ENCODE measurements at places on chromosomes 11 and 22. TPM values are rescaled to one million over a fixed set of nuclear protein-coding genes. Genes with fewer than 3 reads are reported as not detected.

COX8A gene
- polyA plus RNA-seq: 2,481 TPM

TRPM5 gene
- polyA plus RNA-seq: not detected

CLCF1 gene
- polyA plus RNA-seq: 12.3 TPM

DNA sequence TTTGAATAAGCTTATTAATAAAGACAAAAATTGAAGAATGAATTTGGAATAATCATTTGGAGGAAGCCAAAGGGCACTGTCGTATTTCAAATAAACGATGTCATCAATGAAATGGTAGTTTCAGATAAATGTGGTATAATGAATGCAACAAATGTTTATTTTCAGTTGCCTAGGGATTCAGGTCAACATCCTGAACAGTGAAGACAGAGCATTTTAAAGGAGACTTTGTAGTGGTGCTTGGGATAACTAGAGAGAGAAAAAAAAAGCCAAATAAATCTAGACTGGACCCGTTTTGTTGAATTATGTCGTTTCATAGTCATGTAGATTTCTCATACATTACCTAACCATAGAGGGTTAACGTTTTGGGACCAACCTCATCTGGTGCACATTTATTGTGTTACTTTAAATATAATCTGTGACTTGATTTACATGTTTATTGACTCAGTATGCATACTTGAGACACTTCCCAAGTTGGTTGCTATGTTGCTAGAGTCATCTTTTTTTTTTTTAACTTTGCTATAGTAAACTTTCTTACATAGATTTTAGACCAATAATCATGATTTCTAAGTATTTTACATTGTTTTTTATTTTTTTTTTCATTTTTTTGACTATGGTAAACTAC, 111.1 kb downstream of the NCAM1 start:
- DNase-seq: no peak

GRCh38 chr11:2221591-2221990, 48.8 kb downstream of the ASCL2 start:
- no peak for DNase-seq

DNA sequence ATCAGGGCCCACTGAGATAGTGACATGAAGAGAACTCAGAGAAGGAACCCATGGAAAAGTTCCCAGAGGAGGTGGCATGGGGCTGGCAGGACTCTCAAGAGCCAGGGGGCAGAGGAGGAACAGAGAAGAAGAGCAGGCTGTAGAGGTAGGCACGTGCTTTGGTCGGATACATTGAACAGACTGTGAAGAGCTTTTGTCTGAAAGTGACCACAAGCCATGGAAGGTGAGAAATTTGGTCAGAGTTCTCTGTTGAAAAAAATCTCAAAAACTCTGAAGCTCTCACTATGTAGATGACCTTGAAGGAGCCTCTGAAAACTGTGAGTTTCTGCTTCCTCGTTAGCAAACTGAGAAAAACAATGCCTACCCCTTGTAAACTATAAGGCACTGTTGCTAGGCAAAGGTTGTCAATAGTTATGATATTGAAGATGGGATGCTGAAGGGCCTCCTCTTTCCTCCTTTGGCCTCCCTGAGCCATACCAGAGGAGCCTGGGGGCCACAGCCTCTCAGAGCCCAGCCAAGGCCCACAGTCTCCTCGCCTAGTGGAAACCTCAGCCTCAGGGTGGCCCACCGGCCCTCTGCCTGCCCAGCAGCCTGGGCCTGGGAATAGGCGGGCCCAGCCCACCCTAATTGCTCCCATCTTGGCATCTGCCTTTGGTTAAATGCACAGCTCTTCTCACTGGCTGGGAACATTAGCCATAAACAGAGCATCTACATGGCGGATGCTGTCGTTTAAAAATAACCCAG, 415.7 kb downstream of the SOX6 start:
- no peak for DNase-seq

Data from heart right ventricle (tissue), 16 donors.